Stimulated activated CD4-positive, alpha-beta T cell treated with anti-CD3 and anti-CD28 coated beads, TNF-alpha, amount 100 ng/mL, for 4 hours (primary cell): ENCODE measurements at places on chromosomes 7 and 10.
A peak's percentile ranks its signal among the peaks of the same experiment; 100 is the strongest.

GRCh38 chr10:76036111-76036940, 604.9 kb downstream of the LRMDA start:
- peak; percentile 5 for DNase-seq

GRCh38 chr10:92750791-92751533, 61.2 kb downstream of the HHEX start:
- DNase-seq: no peak

DNA sequence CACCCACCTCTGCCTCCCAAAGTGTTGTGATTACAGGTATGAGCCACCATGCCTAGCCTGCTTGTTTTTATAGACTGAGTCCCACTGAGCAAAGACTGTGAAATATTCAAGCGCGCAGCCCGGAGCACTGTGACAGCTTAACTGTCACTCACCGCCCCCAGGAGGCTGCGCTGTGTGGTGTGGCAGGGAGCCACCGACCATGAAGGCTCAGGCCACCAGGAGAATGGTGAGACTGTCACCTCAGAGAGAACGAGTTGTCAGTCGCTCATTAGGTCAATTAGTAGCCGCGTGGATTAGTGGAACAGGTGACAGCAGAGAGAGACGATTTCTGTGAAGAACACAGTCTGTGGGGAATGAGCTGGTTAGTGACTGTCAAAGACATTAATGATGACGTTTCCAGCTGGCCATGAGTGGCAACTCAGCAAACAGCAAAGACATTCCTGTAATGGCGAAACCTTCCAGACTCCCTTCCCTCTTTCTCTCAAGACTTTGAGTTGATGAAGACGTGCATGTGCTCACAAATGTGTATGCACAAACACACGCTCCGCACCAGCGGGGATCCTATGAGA, 64.5 kb downstream of the CYCS start:
- DNase-seq: no peak

GRCh38 chr10:84193327-84193726, 1.0 kb upstream of the CDHR1 start:
- DNase-seq: no peak

DNA sequence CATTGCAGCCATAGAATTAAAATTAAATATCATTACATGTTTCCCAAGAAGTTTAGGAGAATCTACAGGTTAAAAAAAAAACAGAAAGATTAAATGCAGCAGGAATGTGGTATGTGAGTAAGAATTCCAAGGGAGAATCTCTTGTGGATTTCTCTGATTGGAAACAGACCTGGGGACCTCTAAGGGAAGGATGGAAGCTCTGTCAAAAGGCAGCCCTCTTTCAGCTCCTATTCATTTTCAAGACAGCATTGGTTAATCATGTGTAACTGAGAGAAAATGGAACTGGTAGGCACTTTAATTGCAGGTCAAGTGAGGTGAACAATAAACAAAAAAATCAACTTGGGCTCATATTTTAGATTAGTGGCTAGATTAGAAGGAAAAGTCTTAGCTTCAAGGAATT, 81.4 kb upstream of the MTPN start:
- no peak for DNase-seq

DNA sequence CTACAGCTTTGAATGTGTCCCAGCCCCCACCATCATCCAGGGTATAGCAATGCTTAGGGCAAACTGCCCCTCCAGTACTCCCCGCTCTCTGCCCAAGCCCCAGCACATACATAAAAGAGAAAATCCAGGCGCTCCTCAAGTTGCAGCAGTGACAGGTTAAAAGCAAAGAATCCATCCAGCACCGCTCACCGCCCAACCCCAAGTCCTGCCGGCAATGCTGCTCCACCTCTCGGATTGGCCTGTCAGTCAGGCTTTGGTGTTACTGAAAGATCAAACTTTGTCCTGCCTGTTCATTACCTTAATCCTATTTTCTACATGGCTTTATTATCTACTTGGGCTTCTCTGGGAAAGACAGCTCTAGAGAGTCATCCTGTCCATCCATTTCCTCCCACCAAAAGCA, 31.9 kb downstream of the DPCD start:
- no peak for DNase-seq

DNA sequence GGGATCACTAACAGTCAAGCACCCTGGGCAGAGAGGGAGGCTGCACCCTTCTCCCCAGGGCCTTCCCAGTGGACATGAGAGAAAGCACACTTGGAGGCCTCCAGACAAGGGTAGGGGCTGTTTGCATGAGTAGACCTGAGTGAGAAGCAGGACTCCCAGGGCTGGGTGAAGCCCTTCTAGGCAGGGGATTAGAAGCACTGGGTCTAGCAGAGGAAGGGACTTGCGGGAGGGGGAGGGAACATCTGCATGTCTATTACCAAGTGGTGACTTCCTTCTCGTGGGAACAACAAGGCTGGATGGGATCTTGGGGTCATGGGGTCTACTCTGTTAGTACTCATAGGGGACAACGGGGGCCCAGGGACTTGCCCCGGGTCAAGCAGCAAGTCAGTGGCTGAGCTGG, 67.8 kb downstream of the EMX2 start:
- DNase-seq: no peak

DNA sequence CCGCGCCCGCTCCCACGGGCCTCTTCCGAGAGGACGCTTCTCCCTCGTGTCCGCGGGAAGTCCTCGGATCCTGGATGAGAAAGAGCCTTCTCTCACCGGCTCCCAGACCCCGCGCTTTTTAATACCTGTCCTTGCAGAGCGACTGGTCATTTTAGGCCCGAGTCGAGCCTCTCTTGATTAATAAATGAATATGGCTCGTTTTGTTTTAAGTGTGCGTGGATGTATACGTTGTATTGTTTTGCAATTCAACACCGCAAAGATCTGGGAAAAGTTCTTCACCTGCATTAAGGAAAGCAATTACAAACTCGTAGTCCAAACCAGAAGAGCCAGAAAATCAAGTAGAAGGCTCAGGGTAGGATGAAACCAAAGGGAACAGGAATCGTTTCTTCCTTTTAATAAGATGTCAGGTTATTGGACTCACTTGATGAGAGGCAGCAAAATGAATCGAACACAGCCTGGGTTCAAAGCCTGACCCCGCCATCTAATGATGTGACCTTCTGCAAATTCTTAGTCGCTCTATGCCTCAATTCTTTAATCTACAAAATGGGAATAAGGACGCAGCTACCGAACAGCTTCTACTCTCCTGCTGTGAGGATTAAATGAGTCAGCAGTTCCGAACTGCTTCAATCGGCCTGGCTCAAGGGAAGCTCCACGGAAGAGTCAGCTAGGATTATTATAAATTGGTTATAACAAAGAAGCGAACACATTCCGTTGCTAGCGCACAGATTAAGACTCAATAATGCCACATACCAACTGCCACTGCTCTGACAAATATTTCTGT, 277.8 kb upstream of the NEBL start:
- no peak for DNase-seq
